ENCODE measurements at places on chromosomes 5 and 9.

DNA sequence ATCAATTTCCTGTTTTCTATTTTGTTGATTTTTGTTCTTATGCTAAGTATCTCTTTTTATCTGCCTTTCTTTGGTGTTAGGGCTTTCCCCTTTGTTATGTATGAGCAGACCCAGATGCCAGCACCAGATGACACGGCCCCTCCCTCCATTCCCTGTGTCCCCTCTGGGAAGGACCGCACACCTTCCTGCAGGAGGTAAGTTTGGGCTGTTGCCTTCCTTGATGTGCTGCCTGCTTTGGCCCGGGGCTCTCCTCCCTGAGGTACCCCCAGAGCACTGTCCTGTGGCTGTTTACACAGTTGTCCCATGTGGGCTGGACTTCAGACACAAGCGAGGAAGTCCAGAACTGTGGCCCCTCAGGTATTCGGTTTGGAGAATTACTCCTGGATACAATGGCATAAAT lies 343.8 kb upstream of the IRX1 start:
- no peak for DNase-seq

GRCh38 chr9:89850631-89851325 lies 246.0 kb downstream of the GADD45G start:
- DNase-seq: peak; percentile 82

- no peak for DNase-seq
Observed at GRCh38 chr9:27785714-27786100, 212.4 kb upstream of the C9orf72 start.

DNA sequence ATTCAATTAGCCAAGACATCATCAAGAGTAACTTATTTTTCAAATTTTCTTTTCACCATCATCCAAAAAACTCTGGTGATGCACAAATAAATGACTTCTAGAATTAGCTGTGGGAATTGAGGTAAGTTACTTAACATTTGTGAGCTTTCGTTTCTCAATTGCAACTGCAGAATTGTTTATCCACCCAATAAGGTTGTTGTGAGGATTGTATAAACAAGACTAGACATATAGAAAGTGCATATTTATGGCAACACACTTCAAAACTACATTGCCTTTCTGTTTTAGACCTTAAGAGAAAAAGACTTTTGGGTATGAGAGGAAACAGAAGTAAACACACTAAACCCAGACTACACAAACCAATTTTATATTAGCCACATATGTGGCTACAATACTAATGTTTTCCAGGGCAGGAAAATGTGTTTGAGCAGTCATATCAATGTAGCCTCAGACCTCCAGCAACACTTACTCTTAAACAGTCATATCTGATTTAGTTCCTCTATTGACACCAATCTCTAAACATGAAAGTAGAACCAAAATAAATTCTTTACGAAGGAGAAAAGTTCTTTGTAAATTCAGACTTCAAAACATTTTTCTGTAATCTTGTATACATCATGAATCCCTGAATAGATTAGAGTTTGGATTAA lies 488.0 kb upstream of the CYLC2 start:
- DNase-seq: no peak

DNA sequence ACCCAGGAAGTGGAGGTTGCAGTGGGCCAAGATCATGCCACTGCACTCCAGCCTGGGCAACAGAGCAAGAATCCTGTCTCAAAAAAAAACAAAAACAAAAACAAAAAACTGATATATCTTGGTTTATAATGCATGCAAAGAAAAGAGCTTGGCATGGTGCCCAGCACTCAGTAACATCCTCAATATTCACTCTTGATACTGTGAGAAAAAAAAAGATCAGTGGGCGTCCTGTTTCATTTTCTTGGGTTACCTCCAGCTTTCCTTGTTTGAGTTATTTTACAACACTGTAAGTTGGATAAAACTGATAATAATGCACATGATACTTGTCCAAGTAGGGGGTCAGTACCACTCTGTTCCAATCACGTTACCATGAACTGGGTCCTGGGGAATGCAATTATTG lies 7.8 kb downstream of the PHYHD1 start:
- no peak for DNase-seq

DNA sequence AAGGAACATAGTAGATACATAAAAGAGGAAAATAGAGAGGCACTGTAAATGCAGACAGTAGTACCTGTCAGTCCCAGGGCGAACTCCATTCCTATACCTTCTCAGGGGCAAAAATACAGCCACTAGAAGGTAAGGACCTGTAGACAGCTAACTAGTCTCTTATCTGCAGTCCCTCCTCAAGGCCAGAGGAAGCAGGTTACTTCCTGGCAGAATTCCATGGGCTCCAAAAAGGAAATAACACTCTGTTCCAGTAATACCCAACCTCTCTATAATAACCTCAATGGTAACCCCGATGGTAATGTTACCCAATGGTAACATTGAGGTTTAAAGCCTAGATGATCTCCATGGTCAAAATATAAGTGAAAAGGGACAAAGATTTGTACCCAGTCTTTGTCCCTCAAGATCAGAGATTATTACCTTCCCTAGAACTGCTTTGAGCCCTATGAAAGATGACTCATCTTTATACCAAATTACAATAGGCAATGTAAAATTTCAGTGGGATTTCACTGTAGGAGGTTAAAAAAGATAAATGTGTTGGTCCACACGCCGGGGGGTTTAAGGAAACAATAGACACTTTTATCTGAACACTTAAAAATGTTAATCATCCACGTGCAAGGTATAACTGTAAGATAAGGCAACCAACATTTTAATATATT lies 113.0 kb downstream of the DENND1A start:
- no peak for DNase-seq

GRCh38 chr9:110996436-110997220 lies 41.6 kb downstream of the LPAR1 start:
- DNase-seq: peak; percentile 91

GRCh38 chr5:72470826-72471225 lies 36.4 kb downstream of the ZNF366 start:
- DNase-seq: no peak

- DNase-seq: no peak
Observed at GRCh38 chr5:2472670-2473069, 278.8 kb downstream of the IRX2 start.

Measured in tongue (tissue), 3 donors.